Fibroblast of the aortic adventitia (primary cell): ENCODE measurements at places on chromosomes 13 and 19.

- DNase-seq: no peak
These were observed 103.8 kb downstream of the TNFRSF19 start for GRCh38 chr13:23673867-23674605.

DNA sequence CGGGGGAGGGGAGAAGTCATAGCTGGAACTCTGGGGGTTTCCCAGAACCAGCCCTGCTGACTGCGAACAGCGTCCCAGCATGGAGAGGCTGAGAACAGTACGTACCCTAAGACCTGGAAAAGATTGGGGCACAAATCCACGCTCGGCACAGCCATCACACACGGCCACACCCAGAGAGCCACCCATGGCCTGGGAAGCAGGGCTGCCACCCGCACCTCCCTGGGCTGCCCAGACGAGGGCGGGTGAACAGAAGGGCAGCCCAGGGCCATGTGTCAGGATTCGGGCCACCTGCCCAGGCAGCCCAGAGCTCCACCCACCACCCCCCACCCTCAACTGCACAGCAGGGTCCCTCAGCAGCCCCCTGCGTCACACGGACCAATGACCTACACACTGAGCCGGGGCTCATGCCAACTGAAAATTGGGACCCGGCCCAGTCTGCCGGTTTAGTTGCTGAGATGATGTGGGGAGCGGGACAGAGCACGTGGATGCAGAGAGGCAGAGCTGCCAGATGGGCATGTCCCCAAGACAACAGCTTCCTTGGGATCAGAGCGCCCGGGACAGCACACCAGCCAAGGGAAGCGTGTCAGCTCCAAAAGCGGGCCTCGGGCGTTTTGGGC, 8.5 kb downstream of the UBXN6 start:
- DNase-seq: peak; percentile 42

DNA sequence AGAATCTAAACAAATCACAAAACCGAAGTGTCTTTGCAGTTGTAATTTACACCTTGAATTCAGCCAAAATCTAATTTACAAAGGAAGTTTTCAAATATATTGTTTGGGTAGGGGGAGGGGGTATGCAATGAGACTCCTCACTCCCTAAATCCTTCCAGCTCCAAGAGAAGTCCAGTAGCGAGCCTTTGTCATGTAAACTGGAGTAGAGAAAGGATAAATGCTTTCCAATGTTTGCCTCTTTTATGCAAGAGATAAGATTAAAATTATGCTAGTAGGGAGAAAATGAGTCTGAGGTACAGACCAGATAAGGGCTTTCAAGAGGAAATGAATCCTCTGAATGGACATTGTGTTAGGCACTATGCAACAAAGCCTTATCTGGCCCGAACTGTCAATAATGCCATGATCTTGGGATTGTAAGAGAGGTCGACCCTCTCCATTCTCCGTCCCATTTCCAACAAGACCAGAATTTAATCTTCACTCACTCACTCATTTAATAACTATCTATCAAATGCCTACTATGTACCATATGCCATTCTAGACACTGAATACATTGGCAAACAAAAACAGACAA, 199.2 kb downstream of the LACC1 start:
- DNase-seq: no peak

DNA sequence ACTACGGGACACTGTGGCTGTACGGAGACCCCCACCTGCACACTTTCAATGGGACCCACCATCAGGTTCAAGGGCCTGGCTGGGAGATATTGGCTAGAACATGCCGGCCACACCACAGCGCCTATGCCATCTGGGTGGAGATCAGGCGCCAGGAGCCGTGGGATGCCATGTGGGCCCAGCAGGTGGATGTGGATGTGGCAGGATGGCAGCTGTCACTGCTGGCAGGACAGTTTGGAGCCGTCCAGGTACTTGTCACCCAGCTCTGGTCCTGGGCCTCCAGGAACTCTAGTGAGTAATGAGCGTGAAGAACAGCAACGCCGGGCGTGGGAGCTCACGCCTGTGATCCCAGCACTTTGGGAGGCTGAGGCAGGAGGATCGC, 15.7 kb upstream of the FXYD3 start:
- no peak for DNase-seq

- peak; percentile 87 for DNase-seq
These were observed 69.6 kb downstream of the STK24 start for GRCh38 chr13:98507282-98507797.

- no peak for DNase-seq
These were observed 36.2 kb downstream of the METTL21C start for GRCh38 chr13:102658660-102659059.

GRCh38 chr19:13847407-13848339, 29.3 kb upstream of the NANOS3 start:
- DNase-seq: peak; percentile 90

GRCh38 chr19:40612831-40613689, 11.9 kb downstream of the LTBP4 start:
- DNase-seq: no peak

- no peak for DNase-seq
These were observed 118.3 kb downstream of the USP12 start for GRCh38 chr13:27053210-27053884.

DNA sequence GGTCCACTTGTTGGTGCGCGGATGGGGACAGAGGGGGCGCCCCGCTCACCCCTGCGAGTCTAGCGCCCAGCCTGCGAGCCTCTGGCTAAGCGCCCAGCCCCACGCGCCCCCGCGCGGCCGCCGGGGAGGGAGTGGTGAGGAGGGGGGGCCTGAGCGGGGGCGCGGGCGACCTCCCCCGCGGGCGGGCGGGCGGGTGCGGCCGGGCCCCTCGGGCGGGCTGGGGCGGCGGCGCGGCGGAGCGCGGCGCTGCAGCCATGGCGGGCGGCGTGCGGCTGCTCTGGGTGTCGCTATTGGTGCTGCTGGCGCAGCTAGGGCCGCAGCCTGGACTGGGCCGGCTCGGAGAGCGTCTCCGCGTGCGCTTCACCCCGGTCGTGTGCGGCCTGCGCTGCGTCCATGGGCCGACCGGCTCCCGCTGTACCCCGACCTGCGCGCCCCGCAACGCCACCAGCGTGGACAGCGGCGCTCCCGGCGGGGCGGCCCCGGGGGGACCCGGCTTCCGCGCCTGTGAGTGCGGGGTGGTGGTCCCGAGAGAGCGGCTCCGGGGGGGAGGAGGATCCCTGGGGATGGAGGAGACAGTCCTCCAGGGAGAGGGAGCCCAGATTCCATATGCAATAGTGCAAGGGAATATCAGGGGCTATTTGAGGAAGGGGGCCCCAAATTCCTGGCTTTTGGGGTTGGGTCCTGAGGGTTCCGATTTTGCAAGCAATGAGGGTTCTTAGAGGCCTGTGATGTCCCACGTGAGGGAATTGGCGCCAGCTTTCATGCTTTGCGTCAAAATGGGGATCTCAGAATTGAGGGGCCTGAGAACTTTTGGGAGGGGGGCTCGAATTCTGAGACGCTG, at the start of gene LTBP4:
Gene LTBP4 (plus strand): TSS at position 236 of the 841 bp plus-strand sequence. CDS start 19 bp downstream, at position 255.
- DNase-seq: no peak
